ENCODE measurements at places on chromosomes 7 and 10. TPM values are rescaled to one million over a fixed set of nuclear protein-coding genes. Genes with fewer than 3 reads are reported as not detected.
A peak's percentile ranks its signal among the peaks of the same experiment; 100 is the strongest.

DNA sequence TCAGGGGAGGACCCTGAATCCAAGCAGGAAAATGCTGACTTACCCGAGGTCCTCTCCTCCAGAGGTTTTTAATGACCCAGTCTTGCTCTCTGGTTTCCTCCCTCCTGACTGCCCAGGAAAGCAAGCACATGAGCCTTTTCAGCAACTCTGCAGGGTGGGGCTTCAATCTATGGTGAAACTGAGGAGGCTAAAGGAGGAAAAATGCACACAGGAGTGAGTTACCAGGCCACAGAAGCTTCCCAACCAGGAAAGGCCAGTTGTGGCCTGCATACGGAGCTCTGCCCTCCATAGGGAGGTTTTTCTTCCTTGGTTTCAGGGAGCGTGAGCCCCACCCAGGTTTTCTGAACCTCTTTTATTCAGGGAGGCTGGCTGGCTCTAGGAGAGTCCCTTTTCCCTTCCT, 14.1 kb upstream of the DLG5 start:
- DNase-seq = peak; percentile 89

DNA sequence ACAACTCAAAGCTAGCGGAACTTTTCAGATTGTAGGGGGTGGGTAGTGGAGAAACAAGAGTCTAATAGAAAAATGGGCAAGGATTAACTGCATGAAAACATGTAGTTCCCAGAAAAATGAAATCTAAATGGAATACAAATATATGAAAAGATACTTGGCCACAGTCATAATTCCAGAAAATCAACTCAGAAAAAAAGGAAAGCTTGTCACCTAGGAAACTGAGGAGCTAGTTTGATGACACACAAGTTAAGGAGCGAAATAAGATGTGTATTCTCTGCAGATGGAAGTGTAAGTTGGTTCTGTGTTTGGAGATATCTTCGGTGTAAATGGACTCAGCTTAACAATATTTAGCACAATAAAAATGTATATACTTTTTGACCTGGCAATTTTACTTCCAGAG, 52.7 kb downstream of the TRIL start:
- DNase-seq = no peak

GRCh38 chr10:74587109-74587854, 239.1 kb upstream of the KAT6B start:
- no peak for DNase-seq

DNA sequence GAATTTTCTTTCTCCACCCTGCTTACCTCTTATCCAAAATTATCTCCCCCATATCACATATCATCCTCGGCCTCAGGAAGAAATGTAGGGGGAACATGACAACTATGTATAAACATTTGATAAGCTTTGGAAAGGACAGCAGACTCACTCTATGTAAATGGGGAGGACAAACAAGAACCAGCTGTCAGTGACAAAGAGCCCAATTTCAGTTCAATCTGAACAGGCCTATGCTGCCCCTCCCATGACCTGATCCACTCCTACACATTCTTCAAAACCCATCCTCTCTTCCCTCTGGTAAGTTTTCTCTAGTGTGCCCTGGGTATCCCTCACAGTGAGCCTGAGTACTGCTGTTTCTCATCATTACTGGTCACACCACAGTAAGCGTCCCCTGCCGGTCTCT, 20.8 kb downstream of the FZD9 start:
- no peak for DNase-seq

GRCh38 chr10:102673819-102674511, 29.7 kb downstream of the TRIM8 start:
- peak; percentile 86 for DNase-seq

DNA sequence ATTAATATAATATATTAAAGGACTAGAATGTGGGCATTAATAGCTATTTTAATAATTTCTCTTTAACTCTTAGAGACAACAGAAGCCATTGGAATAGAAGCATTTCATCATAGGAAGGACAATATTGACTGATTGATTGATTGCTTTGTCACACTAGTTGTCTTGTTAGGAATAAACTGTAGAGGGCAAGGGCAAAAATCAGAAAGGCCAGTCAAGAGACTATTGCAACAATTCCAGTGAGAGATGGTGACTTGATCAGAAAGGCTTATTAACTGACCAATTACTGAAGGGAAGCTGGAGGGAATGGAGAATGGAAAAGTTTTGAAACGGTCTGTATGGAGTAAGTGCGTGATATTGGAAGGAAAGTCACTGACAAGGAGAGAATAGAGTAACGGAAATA, 87.3 kb downstream of the RUNDC3B start:
- DNase-seq = no peak

GRCh38 chr7:66308411-66308810, 103.3 kb downstream of the TPST1 start:
- no peak for DNase-seq

DNA sequence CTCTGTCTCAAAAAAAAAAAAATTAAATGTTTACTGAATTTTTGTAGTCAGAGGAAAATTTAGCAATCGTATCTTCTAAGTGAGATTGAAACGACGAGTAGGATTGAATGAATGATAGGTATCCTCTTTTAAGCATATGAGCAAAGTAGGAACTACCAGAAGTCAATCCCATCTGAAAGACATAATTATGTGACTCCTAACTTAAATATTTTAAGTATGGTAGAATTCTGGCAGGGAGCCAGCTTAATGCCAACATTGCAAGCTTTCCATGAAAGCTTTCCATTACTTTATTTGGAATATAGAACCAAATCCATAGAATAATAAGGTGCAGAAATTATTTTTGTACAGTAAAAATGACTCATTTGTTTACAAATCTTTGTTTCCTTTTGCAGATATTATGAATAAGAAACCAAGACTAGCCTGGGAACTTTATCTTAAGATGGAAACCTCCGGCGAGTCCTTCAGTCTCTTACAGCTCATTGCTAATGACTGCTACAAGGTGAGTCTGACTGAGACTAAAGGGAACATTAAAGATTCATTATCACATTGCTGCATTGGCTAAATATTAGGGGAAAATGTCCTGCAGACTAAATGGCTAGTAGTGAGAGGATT, 50.2 kb upstream of the UBN2 start:
- no peak for DNase-seq

DNA sequence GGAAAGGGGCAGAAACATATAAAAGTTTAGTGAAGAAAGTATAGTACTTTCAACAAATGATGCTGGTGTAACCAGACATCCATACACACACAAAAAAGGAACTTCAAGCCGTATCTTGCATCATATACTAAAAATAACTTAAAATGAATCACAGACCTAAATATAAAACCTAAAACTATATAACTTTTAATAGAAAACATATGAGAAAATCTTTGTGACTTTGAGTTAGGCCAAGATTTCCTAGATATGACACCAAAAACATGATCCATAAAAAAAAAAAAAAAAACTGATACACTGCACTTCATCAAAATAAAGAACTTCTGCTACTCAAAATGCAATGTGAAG, 40.9 kb downstream of the NUDCD3 start:
- DNase-seq = no peak

- DNase-seq = no peak
These were observed 1.7 kb downstream of the RASGEF1A start for GRCh38 chr10:43264965-43265798.

DNA sequence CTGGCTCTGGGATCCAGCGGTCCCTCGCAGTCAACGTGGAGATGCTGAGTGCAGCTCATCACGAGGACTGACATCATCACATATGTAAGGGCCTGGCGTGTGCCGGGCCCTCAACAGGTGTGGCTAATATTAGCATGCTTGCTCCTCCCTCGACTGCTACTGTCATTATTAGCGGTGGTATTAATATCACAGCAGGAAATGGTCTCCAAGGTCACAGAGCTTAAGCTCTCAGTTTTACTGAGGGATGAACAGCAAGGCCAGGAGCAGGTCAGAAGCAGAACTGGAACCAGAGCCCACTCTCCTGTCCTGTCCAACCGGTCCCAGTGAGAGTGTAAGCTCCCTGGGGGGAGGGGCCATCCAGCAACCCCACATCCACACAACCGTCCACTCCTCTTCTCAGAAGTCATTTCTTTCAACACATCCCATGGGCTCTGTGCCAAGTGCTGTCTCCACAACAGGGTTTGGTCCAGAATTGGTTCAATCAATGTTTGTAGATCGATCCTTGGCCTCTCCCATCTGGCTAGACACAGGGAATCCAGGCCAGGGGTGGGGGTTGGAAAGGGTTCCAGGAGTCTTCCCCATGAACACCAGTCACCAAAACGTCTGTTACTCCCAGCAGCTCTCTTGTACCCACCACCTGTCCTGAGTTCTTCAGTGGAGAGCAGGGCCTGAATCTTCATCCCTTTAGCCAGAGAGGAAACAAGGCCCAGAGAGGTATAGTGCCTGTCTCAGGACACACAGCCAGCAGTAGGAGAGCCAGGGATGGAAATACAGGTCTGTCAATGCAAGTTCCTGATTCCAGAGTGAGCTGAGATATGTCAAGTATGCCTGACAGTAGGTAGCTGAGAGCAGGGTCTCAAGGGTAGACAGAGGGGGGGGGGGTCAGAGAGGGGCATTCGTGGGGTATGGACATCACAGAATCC, 45.3 kb upstream of the ZMIZ1 start:
- DNase-seq = no peak

- DNase-seq = no peak
These were observed 432.2 kb downstream of the DPP6 start for GRCh38 chr7:154484406-154484805.

- peak; percentile 1 for DNase-seq
These were observed 348.8 kb upstream of the C7orf33 start for GRCh38 chr7:148241700-148242293.

GRCh38 chr10:126408953-126409641, 20.8 kb upstream of the ADAM12 start:
- DNase-seq = no peak

- DNase-seq = no peak
These were observed 63.1 kb downstream of the CYTH3 start for GRCh38 chr7:6209340-6209739.

- no peak for DNase-seq
These were observed 155.1 kb upstream of the ZNF32 start for GRCh38 chr10:43803791-43804190.

DNA sequence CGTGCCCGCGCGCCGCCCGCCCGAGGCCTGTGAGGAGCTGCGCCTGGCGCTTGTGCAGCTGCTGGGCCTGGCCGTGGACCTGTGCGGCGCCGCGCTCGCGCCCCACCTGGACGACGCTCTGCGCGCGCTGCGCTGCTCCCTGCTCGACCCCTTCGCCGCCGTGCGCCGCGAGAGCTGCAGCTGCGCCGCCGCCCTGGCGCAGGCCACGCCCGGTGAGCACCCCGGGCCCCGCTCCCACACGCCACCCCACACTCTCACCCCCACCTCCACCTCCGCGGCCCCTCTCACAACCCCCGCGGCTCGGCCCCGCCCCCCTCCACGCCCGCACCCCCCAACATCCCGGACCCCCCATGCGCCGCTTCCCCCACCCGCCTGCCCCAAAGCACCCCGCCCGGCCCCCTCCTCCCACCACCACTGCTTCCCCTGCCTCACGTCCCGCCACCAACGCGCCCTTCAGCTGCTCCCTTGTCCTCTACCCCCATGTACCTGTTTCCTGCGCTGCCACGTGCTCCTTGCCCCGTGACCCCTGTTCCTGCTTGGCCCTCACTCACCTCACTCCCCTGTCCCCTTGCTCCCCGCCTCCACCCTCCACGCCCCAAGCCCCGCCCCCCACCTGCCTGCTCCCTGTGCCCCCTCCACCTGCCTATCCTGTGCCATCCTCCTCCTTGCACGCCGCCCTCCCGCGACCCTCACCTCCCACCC, at the start of gene PRKAR1B:
PRKAR1B (minus strand) TSS at position 178 of the 702 bp plus-strand sequence. CDS start 15,776 bp downstream, outside the sequence.
- no peak for DNase-seq

BTBD16 gene
- 0.24 TPM for total RNA-seq

AGBL3 gene
- total RNA-seq = 1.2 TPM

TDRD1 gene
- not detected for total RNA-seq

TMEM196 gene
- total RNA-seq = not detected

PCLO gene
- 3.8 TPM for total RNA-seq

FOXP2 gene
- total RNA-seq = 0.17 TPM

SH3PXD2A gene
- 116 TPM for total RNA-seq

MXI1 gene
- 29.1 TPM for total RNA-seq

SFRP4 gene
- not detected for total RNA-seq

DMBT1 gene
- total RNA-seq = 0.33 TPM

TMEM139 gene
- 23.6 TPM for total RNA-seq

TMEM229A gene
- total RNA-seq = not detected

C7orf57 gene
- 2.6 TPM for total RNA-seq

ADRA2A gene
- total RNA-seq = not detected

GIMAP8 gene
- 3.6 TPM for total RNA-seq

Measured in mammary epithelial cell (primary cell).